Kidney epithelial cell (primary cell): ENCODE measurements at places on chromosomes 1 and 21.

GRCh38 chr1:108611984-108612383, 48.9 kb downstream of the HENMT1 start:
- DNase-seq = no peak

- DNase-seq = no peak
Observed at GRCh38 chr1:22944346-22945055, 28.2 kb downstream of the LACTBL1 start.

GRCh38 chr1:59029411-59030167, 245.7 kb upstream of the JUN start:
- DNase-seq = peak; percentile 53

DNA sequence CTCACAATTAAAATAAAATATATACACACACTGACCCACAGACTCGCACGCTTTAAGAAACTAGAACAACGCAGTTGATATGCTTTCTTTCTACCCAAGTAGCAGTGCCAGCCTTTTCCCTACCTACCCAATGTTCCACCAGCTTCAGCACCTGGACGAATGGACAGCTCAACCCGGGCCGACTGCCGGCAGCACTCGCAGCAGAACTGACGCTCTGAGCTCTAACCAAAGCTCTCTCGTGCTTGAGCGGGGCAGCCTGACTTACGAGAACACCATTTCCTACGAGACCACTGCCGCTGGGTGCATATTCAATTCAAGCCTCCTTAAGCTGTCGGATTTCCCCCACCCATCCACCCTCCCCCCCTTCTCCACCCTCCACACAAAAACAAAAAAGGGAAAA, 127.4 kb upstream of the DPYD start:
- no peak for DNase-seq

GRCh38 chr1:207988326-207989165, 77.6 kb upstream of the CD34 start:
- no peak for DNase-seq

GRCh38 chr1:98210064-98210463, 289.2 kb upstream of the DPYD start:
- peak; percentile 87 for DNase-seq
